ENCODE measurements at places on chromosomes 13 and 19.

DNA sequence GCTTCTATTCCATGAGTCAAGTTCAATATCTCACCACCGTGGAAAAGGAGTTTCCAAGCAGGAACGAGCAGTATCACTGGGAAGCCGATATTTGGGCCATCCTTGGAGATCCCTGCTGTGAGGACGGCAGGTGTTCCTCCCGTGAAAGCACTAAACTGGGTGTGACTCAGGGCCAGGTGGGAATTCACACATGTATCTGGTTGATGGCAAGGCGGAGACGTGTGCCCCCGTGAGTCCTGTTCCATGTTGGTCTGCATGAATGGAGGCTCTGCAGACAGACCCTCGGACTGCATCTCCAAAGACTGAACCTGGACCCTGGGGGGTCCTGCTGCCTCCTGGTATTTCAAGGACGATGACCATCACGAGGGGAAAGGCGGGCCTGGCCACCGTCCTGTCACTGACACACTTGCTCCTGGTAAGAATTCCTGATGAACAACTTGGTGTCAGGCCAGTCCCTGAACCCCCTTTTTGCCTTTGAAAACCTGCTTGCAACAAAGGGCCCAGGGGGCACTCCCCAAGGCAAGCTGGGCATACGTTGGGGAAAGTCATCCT is 22.8 kb upstream of the GAS6 start:
- DNase-seq, result no peak

GRCh38 chr13:112113348-112113747 is 46.4 kb downstream of the SOX1 start:
- DNase-seq, result no peak

DNA sequence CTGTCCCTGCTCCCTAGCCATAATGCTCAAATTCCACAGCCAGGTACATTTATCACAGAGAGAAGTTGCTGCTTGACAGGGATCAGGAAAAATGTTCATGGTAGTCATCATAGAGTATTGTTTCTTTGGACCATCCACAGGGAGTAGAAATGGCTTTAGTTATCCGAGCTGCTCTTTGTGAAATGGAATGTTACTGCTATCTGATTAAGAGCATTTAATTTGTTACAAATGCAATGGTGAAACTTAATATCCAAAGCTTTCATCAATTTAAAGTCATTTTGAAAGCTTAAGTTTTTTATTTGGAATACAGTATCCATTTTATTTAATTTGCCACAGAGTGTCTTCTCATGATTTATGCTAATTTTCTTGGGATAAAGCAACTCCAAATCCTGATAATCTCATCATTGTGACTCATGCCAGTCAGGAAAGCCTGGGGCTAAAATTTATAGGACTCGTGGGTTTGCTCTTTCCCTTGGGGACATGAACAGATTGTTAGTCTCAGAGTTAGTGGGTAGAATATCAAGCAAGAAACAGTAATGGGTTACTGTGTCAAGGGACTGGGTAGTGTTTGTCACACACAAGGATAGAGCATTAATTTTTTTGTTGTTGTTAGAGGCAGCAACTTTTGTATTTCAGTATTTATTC is 59.8 kb downstream of the SCEL start:
- DNase-seq, result no peak

DNA sequence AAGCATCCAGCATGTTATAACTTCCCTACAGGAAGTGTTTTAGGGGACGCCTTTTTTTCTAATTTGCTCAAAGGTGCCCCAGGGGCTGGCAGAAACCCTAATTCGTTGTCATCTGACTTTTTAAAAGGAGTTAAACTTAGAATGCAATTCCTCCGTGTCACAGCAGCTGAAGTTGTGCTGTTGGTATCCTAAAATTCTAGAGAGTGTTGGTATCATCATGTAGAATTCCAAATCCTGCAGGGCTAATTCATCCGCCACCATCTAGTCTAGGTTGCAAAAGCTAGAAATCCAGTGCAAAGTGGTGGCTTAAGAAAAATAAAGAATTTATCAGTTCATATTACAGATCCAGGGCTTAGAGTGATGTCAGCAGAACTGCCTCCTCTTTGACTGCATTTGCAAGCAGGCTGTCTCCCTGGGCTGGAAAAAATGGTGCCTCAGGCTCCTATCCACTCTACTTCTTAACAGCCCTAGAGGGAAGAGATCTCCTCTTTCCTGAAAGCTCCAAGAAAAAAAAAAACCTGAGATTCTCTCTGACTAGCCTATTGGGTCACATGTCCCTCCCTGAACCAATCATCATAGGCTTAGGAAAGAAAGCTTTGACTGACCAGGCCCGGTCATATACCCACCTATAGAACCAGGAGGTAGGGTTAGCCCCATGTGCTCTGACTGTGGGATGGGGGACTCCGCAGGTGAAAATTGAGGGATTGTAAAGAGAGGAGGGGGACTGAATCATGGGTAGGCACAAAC is 73.0 kb downstream of the MAP4K1 start:
- DNase-seq, result no peak

- no peak for DNase-seq
Measured at GRCh38 chr13:75407998-75408397, 74.0 kb downstream of the TBC1D4 start.

- DNase-seq, result no peak
Measured at GRCh38 chr13:110475117-110475516, 86.4 kb downstream of the RAB20 start.

- DNase-seq, result no peak
Measured at GRCh38 chr13:40213779-40214178, 452.7 kb downstream of the FOXO1 start.

DNA sequence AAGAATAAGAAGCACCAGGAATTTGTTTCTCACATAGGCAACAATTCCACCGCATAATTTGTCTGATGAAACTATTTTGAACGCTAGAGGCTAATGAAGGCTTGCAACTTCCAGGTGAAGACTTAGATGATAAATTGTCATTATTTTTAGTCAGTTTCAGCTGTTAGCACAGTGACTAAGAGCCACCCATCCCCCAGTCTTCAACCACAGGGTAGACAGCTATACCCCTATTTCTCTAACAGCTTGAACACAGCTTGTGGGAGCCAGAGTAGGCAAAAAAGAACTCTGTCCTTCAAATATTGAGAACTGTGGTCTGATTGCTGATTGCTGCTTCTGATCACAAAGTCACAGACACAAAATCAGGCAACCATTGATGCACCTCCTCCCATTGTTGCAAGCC is 1124.8 kb upstream of the PRR20A start:
- no peak for DNase-seq

- no peak for DNase-seq
Measured at GRCh38 chr19:55157064-55157908, at the start of gene TNNI3. Gene TNNI3 (minus strand): TSS chr19:55157732. CDS start chr19:55157589, 143 bp downstream.

GRCh38 chr13:31631746-31632145 is 107.6 kb upstream of the RXFP2 start:
- no peak for DNase-seq

DNA sequence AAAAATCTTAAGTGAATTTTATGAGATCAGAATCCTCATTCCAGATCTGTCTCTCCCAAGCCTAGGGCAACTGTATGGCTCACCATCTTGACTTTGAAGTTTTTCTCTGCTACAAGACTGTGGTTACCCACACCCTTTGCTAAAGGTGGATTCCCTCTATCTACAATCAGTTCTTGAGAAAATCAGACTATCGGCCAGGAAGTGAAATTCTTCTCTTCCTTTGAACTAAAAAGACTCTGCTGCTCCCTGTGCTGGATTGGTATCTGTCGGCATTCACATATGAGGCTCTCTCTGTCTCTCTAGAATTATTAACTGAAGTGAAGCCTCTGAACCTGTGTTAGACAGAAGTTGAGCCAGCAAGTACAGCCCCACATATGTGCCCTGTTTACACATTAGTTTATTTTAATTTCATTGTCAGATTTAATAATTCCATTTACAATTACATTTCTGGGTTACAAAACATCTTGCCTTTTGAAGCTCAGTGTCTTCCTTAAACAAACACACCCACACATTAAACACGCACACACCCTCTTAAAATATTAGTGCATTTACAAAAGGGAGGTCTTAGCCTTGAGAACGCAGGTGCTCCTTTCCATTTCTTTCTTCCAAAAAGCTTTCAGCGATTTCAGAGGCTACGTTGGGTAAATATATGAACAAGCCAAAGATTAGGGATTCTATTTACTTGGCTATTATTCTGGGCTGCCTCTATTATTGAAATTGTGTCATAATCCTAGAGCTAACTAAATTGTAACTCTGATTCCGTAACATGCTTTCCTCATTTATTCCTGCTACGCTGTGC is 145.7 kb downstream of the MIPEP start:
- DNase-seq, result no peak

DNA sequence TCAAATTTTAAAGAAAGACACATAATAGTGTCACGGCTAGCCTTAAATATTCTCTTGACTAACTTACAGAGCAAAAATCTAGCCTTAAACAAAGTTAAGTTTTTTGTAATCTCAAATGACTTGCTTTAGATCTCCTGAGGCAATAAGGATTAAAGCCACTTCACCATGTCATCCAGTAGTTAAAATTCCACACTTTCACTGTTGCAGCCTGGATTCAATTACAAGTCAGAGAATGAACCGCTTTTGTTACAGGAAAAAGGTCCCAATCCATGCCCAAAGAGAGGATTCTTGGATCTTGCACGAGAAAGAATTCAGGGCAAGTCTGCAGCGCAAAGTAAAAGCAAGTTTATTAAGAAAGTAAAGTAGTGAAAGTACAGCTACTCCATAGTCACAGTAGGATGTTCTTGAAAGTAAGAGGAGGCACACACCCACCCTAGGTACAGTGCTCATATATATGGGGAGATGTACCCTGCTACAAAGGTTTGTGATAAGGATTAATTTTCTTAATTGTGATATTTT is 34.6 kb upstream of the CD177 start:
- DNase-seq, result no peak

DNA sequence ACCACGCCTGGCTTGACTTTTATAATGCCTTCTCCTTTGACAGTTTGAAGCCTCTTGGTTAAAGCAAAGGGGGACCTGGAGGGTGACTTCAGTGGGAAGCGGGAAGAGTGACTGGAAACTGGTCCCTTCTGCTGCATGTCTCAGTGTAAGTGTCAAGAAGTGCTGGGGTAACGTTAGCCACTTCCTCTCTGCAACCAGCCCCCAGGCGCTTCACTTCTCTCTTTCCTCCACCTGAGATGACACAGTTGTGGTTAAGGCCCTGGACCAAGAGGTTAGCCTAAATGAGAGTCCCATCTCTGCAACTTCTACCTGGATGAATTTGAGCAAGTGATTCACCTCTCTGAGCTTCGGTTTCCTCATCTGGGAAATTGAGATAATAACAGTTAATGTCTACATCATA is 16.3 kb downstream of the LEUTX start:
- DNase-seq, result no peak

DNA sequence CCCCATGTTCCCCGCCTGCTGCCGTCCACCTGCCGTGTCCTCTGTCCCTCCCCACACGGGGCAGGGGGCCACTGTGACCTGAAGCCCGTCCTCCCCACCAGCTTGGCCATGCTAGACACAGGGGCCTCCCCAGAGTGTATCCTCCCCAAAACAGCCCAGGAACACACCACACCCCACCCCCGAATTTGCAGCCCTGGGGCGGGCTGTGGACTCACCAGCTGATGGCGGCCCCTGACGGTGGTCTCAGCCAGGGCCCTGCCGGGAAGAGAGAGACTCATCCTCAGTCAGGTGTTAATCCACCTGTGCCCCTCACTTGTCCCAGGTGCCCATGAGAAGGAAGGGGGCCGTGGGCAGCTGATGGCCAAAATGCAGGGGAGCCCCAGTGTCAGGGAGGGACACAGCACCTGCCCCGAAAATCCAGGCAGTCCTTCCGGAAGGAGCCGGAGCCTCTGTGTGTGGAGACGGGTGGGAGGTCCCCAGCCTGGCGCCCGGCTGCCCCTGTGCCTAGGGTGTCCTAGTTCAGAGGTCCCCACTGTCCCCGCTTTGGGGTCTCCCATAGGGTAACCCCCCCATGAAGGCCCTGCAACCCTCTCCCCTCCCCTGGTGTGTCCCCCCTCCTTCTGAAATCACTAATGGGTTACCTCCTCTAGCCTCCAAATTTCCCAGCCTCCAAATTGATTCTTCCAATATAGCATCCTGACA is 39.3 kb upstream of the TCF3 start:
- DNase-seq, result no peak

DNA sequence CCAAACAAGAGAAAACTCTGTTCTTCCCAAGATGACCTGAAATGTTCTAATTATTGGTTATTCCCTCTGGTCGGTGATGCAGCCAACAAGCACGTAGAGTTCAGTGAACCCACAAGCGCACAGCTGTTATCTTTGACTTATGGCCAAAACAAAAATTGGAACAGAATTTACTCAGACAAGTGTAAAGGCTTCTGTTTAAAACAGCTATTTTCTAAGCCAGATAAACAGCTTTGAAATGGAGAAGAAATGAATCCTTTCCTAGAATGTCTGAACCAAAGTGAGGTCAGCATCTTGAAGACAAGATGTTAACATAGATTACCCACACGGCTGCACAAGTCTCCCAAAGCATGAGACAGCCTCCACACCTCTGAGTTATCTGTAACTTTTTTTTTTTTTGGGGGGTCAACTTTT is 669.2 kb downstream of the DIAPH3 start:
- DNase-seq, result no peak

DNA sequence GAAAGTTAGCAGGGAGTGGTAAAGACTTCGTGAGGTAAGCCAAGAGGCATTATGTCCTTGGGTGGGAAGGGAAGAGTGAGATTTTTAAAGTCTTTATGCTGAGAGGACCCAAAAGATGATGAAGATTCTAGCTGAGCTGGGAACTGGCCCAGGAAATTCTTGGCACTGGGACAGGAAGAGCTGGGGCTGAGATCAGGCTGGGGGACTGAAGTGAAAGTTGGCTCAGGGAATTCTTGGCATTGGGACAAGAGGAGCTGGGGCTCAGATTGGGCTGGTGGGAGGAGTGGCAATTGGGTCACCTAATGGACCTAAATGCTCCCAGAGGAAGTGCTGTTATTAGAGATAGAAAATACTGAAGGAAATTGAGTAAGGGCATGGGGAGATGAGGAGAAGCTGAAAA is 8.8 kb downstream of the SCEL start:
- no peak for DNase-seq

- DNase-seq, result peak; percentile 37
Measured at GRCh38 chr19:39398297-39398864, 7.2 kb downstream of the MED29 start.

DNA sequence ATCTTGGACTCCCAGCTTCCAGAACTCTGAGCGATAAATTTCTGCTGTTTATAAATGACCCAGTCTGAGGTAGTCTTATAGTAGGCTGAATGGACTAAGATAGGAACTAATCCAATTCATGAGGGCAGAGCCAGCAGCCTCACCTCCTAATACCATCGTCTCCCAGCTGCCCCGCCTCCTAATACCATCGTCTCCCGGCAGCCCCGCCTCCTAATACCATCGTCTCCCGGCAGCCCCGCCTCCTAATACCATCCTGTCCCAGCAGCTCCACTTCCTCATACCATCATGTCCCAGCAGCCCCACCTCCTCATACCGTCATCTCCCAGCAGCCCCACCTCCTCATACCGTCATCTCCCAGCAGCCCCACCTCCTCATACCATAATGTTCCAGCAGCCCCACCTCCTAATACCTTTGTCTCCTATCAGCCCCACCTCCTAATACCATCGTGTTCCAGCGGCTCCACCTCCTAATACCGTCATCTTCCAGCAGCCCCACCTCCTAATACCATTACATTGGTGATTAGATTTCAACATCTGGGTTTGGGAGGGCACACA is 2.4 kb upstream of the ARGLU1 start:
- DNase-seq, result peak; percentile 52
